ENCODE measurements at places on chromosomes 2 and 18.
A peak's percentile ranks its signal among the peaks of the same experiment; 100 is the strongest.

DNA sequence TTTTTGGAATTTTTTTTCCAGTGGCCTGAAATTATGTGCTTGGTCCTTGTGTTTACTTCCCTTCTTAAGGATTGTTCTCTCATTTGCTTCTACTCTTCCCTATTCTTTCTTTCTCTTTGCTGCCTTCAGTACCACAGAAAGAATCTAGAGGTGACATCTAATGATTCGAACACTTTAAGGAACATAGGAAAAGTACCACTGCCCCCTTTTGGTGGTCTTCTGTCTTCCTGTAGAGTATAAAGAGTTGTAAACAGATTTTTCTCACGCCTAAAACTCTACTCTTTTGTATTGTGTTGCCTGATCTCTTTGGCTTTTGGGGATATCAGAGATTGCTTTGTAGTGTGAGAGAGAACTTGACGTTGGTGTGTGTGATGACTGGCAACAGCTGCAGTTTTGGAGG lies 7.0 kb upstream of the SCTR start:
- no peak for DNase-seq

DNA sequence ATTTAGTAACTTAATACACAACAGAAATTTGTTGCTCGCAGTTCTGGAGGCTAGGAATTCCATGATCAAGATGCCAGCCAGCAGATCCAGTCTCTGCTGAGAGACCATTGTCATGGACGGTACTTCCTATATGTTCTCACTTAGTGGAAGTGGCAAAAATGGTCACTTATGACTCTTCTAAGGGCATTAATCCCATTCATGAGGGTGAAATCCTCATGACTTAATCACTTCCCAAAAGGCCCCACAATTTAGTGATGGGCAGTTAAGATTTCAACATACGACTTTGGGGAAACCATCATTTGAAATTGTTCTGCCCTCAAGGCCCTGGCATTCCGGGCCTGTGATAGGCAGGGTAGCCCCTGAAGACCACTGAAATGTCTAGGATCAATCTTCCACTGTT lies 23.0 kb downstream of the BZW1 start:
- no peak for DNase-seq

- DNase-seq = no peak
Observed at GRCh38 chr2:42809131-42809818, 16.9 kb upstream of the HAAO start.

- no peak for DNase-seq
Observed at GRCh38 chr2:176601066-176601465, 331.8 kb downstream of the MTX2 start.

GRCh38 chr2:132542953-132543569 lies 126.5 kb downstream of the GPR39 start:
- no peak for DNase-seq

DNA sequence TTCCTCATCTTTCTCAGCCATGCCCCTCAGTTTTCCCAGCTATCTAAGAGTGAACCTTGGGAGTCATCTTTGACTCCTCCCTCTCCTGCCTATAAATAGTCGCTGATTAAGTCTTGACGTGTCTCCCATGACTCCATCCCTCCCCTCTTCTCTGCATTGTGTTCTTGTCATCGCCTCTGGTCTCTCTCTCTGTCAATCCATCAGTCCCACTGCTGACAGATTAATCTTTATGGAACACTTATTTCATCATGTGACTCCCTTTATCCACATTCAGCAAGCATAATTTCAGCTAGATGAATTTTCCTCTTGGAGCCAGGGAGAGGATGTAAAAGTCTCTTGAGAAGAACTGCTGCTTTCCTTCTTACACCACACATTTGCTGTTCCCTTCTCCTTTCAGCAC lies 9.4 kb downstream of the ADAM23 start:
- peak; percentile 1 for DNase-seq

- DNase-seq = no peak
Observed at GRCh38 chr18:5630900-5631413, 87.2 kb upstream of the EPB41L3 start.

DNA sequence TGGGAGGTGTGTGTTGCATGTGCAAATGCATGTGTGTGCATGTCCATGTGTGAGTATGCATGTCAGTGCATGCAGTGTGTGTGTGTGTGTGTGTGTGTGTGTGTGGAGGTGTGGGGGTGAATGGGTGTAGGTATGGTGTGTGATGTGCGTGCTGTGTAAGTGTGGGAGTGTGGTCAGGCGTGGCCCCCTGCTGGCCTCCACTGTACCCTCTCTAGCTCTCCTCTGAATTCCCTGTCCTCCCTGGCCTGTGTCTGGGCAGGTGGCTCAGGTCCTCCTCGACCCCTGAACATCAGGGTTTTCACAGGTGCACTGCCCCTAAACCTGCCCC lies 230.2 kb downstream of the CELF4 start:
- no peak for DNase-seq

DNA sequence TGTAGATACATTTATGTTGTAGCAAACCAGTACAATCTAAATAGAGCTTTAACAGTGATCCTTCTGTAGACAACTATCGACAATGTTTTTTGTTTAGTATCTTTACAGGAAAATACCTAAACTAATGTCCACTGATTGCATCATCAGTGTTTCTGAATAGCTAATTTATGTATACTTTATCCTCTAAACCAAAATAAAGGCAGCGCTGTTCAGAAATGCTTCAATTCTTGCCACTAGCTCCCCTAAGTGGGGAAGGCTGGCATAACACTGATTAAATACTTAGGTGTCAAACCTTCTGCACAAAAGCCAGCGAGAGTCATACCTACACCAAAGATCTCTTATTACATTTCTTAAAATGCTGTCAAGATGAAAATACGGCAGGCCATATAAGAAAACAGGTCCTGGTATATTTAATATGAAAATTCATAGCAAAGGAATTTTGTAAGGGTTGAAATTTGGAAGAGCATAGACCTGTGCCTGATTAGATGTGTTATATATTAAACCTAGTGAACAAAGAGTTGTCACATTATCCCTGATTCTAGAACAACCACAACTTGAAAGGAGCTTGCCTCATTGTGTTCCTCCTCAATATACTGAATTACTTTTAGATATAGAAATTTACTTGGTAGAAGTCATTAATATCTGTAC lies 1693.4 kb upstream of the SLC39A10 start:
- DNase-seq = no peak

DNA sequence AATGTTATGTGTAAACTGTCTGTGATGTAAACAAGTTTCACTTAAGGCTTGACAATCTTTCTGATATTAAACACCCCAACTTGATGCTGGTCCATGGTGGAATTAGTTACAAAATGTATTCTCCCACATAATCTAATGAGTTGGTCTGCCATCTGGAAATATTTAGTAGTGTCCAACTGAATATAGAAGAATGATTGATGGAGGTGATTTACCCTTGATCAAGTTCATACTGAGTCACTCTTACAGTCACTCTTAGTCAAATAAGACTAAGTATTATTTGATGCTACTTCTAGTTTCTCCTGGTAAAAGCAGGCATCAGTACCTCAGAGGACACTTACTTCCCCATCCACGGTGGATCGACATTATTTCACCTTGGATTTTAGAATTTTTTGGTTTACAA lies 198.1 kb downstream of the SATB2 start:
- no peak for DNase-seq

GRCh38 chr18:31772699-31773098 lies 12.0 kb upstream of the SLC25A52 start:
- DNase-seq = no peak
